ENCODE measurements at places on chromosomes 12 and 14. TPM values are rescaled to one million over a fixed set of nuclear protein-coding genes. Genes with fewer than 3 reads are reported as not detected.

GPR84 gene
- total RNA-seq, result 0.39 TPM

LRFN5 gene
- total RNA-seq, result not detected

RNU7-1 gene
- not detected for total RNA-seq

TAS2R43 gene
- 1.2 TPM for total RNA-seq

HCAR3 gene
- total RNA-seq, result 0.14 TPM

TAS2R7 gene
- total RNA-seq, result not detected

ADCY6 gene
- 0.07 TPM for total RNA-seq

TMED8 gene
- total RNA-seq, result 19.6 TPM

BMP4 gene
- 1.0 TPM for total RNA-seq

OSBPL8 gene
- 108 TPM for total RNA-seq

SLC17A8 gene
- not detected for total RNA-seq

PTPRB gene
- not detected for total RNA-seq

KRT8 gene
- 0.39 TPM for total RNA-seq

DPF3 gene
- total RNA-seq, result 2.7 TPM

VWF gene
- total RNA-seq, result 0.02 TPM

LGMN gene
- total RNA-seq, result 2.0 TPM

SLCO1A2 gene
- 0.02 TPM for total RNA-seq

LRTM2 gene
- not detected for total RNA-seq

CINP gene
- total RNA-seq, result 28.2 TPM

STAC3 gene
- total RNA-seq, result 9.1 TPM

MYF5 gene
- total RNA-seq, result not detected

ABHD12B gene
- total RNA-seq, result not detected

CPNE6 gene
- not detected for total RNA-seq

SNRNP35 gene
- total RNA-seq, result 32.4 TPM

BEST3 gene
- not detected for total RNA-seq

RNASE1 gene
- total RNA-seq, result not detected

PSMD9 gene
- total RNA-seq, result 66.2 TPM

TMEM229B gene
- total RNA-seq, result 19.4 TPM

MMP14 gene
- 1.9 TPM for total RNA-seq

SERPINA6 gene
- total RNA-seq, result not detected

MUCL1 gene
- not detected for total RNA-seq

CCDC197 gene
- total RNA-seq, result not detected

GSKIP gene
- 19.1 TPM for total RNA-seq

SSTR1 gene
- not detected for total RNA-seq

All from T-helper 2 cell treated with Interferon-gamma antibody and Interleukin-4, amounts not matched to agents 100 ng/mL and 5 ng/mL, for 36 hours (primary cell).